Suprapubic skin (tissue), 4 donors: ENCODE measurements at places on chromosomes 7 and 10. TPM values are rescaled to one million over a fixed set of nuclear protein-coding genes. Genes with fewer than 3 reads are reported as not detected.

Gene TUBAL3
- total RNA-seq, result 1.7 TPM

- H3K4me1 ChIP-seq, result peaks cover 18% of the 10 kb centered on the region
- H3K27ac ChIP-seq, result no peak overlapping the region
- H3K4me3 ChIP-seq, result no peak overlapping the region
- H3K36me3 ChIP-seq, result no peaks in the 10 kb centered on the region
- no peaks in the 10 kb centered on the region for H3K27me3 ChIP-seq
- no peak for DNase-seq
These were observed 14.3 kb upstream of the LARP4B start for GRCh38 chr10:945778-946177.

Gene TUBB8
- total RNA-seq, result not detected

GRCh38 chr7:40545739-40546138 lies 410.9 kb downstream of the SUGCT start:
- no peaks in the 10 kb centered on the region for H3K27me3 ChIP-seq
- peaks cover 10% of the 10 kb centered on the region for H3K4me1 ChIP-seq
- no peaks in the 10 kb centered on the region for H3K36me3 ChIP-seq
- H3K27ac ChIP-seq, result no peak overlapping the region

Gene GDF10
- 1.3 TPM for total RNA-seq

GRCh38 chr7:1738511-1738910 lies 68.4 kb downstream of the ELFN1 start:
- peaks cover 12% of the 10 kb centered on the region for H3K4me1 ChIP-seq
- no peak overlapping the region for H3K4me3 ChIP-seq
- peaks cover 52% of the 10 kb centered on the region for H3K27me3 ChIP-seq
- no peaks in the 10 kb centered on the region for H3K36me3 ChIP-seq
- H3K27ac ChIP-seq, result no peak overlapping the region
- no peak for DNase-seq

Gene CNNM2
- total RNA-seq, result 14.2 TPM

Gene STEAP4
- total RNA-seq, result 28.4 TPM

DNA sequence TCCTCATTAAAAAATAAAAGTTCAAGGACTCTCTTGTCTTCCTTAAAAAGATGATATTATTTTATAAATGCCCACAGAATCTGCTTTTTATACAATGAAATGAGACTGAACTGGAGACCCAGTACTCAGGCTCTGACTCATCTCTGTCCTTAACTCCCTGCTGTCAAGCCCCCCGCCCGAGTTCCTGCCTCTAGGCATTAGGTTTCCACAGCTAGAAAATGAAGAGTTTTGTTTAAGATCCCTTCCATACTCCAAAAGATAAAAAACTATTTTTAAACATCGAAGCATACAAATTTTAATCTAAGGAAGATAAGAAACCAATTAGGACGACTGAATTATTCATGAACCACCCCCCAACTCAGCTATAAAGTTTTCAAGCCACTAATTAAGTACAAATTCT lies 97.7 kb upstream of the FEZF1 start:
- H3K4me3 ChIP-seq, result no peak overlapping the region
- no peak overlapping the region for H3K27ac ChIP-seq
- no peaks in the 10 kb centered on the region for H3K4me1 ChIP-seq
- no peaks in the 10 kb centered on the region for H3K27me3 ChIP-seq
- no peak for DNase-seq

Gene OR2A1
- total RNA-seq, result not detected

DNA sequence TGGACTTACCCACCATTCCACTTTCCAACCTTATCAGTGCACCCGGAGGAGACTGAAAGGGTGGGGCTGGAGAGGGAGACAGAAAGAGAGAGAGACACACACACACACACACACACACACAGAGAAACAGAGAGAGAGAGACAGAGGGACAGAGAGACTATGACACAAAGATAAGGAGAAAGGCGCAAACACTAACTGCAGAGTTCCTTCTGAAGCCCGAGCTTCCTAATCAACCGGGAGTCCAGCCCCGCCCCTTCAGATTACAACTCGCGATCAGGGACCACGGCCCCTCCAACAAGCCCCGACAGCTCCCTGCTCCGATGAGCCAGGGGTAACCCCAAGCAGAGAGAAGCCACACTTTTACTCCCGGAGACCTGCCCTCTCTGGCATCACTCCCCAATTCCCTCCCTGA lies 499 bp downstream of the GAL3ST4 start:
- peaks cover 7% of the 10 kb centered on the region for H3K27me3 ChIP-seq
- no peak for DNase-seq
- peak overlapping the region; percentile 57 for H3K4me3 ChIP-seq
- peak overlapping the region; percentile 73 for H3K27ac ChIP-seq

DNA sequence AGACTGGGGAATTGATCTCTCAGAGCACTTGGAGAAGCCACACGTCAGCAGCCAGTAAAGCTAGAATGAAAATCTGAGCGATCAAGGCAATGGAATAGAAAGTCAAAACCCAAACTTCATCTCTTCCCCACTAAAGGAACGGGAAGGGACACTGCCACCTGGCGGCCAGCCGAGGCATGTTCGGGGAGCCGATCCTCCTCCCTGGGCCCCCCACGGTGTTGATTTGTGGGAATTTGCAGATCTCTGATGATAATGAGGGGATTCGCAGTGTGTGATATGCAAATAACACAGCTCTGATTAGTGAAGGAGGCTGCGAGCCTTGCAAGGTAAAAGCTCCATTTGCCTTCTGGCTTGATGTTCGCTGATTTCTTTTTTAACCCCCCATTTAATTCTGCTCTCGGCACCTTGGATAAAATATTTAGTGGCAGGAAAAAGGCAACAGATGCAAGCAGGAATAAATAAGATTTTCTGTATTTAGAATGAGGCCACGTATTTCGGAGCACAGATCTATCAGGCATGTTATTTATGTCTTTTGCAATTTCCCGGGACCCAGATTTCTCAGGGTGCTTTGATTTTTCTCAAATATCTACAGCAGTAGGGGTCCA lies 258.6 kb downstream of the PAXIP1 start:
- H3K36me3 ChIP-seq, result no peaks in the 10 kb centered on the region
- H3K27ac ChIP-seq, result no peak overlapping the region
- no peaks in the 10 kb centered on the region for H3K4me1 ChIP-seq
- DNase-seq, result no peak
- H3K4me3 ChIP-seq, result no peak overlapping the region
- no peaks in the 10 kb centered on the region for H3K27me3 ChIP-seq

- H3K27me3 ChIP-seq, result no peaks in the 10 kb centered on the region
- H3K27ac ChIP-seq, result peak overlapping the region; percentile 82
- H3K4me3 ChIP-seq, result no peak overlapping the region
- peaks cover 7% of the 10 kb centered on the region for H3K36me3 ChIP-seq
These were observed 6.7 kb downstream of the RASSF4 start for GRCh38 chr10:44966129-44966815.

Gene ASB10
- not detected for total RNA-seq

DNA sequence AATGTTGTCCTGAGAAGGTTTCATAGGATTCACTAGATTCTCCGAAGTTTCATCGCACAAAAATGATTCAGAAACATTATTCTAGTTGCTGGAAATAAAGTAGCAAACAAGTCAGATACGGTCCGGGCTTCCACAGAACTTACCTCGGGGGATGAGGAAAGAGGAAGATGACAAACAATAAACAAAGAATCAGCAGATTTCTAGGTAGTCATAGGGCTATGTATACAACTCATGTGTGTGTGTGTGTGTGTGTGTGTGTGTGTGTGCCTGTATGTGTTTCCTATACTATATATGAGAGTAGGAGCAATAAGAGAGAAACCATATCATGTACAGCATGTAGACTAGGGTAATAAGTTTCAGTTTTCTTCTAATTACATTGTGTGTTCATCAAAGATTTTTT lies 16.5 kb downstream of the TMEM236 start:
- no peaks in the 10 kb centered on the region for H3K36me3 ChIP-seq
- no peak overlapping the region for H3K27ac ChIP-seq
- H3K4me1 ChIP-seq, result no peaks in the 10 kb centered on the region
- no peak overlapping the region for H3K4me3 ChIP-seq
- H3K27me3 ChIP-seq, result no peaks in the 10 kb centered on the region

- H3K4me1 ChIP-seq, result no peaks in the 10 kb centered on the region
- H3K4me3 ChIP-seq, result no peak overlapping the region
- no peak for DNase-seq
- H3K27ac ChIP-seq, result no peak overlapping the region
These were observed 29.9 kb upstream of the HBP1 start for GRCh38 chr7:107138696-107139420.

DNA sequence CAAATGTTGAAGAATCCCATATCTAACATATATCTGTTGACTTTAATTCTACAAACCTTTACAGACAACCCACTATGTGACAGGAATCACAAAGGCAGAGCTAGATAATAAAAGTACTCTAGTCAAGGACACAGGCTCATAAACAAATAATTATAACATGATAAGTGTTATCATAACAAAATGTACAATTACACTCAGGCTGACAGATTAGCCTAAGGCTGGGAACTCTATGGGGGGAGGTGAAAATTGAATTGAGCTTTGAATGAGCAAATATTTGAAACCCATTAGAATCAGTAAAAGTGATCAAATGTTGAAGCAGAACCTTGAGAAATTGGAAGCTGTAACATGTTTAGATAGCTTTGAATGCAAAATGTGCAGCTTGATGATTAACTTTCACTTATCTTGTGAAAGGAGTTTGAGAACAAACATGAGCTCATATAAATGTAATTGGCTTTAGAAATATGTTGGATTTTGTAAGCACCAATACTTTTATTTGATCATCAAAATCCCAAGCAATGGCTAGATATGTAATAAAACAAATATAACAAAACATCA lies 970.2 kb downstream of the SORCS3 start:
- H3K4me1 ChIP-seq, result no peaks in the 10 kb centered on the region
- H3K27ac ChIP-seq, result no peak overlapping the region
- no peaks in the 10 kb centered on the region for H3K27me3 ChIP-seq
- H3K36me3 ChIP-seq, result no peaks in the 10 kb centered on the region

DNA sequence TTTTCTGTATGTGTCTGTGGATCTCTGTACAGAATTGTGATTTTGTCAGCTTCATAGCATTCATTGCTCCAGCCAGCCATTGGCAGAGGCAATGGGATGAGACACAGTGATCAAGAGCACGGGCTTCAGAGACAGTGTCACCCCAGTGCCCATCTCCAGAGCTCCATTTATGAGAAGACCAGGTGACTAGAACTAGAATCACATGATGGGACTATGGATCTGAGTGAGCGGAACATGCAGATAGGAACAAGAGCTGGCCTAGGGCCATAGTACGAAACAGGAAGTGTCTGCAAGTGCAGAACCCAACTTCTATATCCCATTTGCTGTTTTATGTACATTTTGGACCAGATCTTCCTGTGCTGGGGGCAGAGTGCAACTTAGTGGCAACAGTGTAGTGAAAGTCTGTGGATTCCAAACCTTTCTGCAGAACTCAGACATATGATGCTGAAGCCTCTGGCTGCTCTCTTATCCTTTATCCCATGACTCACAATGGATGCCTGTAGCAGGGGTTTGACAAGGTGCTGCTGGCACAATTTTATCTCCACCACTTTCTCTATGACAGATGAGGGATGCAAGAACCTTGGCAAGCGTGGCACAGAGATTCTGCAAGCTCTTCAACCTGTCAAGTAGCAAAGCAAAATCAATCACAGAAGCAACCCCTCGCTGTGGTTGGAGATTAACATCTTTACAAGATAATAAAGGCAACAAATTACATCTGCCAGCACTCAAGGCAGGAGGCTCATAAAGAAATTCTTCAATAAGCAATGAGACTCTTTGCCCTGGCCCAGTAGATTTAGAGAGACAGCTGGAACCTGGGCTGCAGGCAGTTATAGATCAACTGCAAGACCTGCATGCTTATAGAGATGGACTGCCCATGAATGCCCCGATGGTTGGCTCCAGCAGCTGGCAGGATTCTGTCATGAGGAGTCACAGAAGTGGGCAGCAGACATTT lies 681.3 kb downstream of the TNS3 start:
- no peaks in the 10 kb centered on the region for H3K36me3 ChIP-seq
- DNase-seq, result no peak
- H3K4me3 ChIP-seq, result no peak overlapping the region
- no peak overlapping the region for H3K27ac ChIP-seq
- H3K4me1 ChIP-seq, result no peaks in the 10 kb centered on the region
